ENCODE measurements at places on chromosomes 7 and 10. TPM values are rescaled to one million over a fixed set of nuclear protein-coding genes. Genes with fewer than 3 reads are reported as not detected.

The SNCG gene
- total RNA-seq = 6.6 TPM

The MARVELD1 gene
- total RNA-seq = 36.8 TPM

The IDI2 gene
- not detected for total RNA-seq

The C7orf33 gene
- total RNA-seq = not detected

The HPS6 gene
- 28.9 TPM for total RNA-seq

The LRRC4 gene
- total RNA-seq = not detected

The TES gene
- 52.4 TPM for total RNA-seq

The MRLN gene
- not detected for total RNA-seq

The LOXL4 gene
- 1.3 TPM for total RNA-seq

The APBB1IP gene
- 8.5 TPM for total RNA-seq

The WEE2 gene
- not detected for total RNA-seq

The SPDYE2B gene
- total RNA-seq = not detected

The MSMB gene
- total RNA-seq = not detected

The CUZD1 gene
- total RNA-seq = 0.94 TPM

The PIK3AP1 gene
- total RNA-seq = 0.92 TPM

The SLC26A5 gene
- not detected for total RNA-seq

The PTPRE gene
- 3.7 TPM for total RNA-seq

The ADGRA1 gene
- 0.03 TPM for total RNA-seq

The FBXL13 gene
- total RNA-seq = 0.42 TPM

The SPDYE8 gene
- not detected for total RNA-seq

The GSTO2 gene
- 2.2 TPM for total RNA-seq

The ABCB1 gene
- 0.09 TPM for total RNA-seq

The SSMEM1 gene
- not detected for total RNA-seq

The NCF1 gene
- not detected for total RNA-seq

The ELFN1 gene
- 0.49 TPM for total RNA-seq

The TUBB8 gene
- total RNA-seq = 0.11 TPM

The HOXA7 gene
- total RNA-seq = 4.9 TPM

The CALHM3 gene
- total RNA-seq = 0.45 TPM

The AGAP3 gene
- 62.0 TPM for total RNA-seq

The CTNNA3 gene
- not detected for total RNA-seq

The OPTN gene
- 53.4 TPM for total RNA-seq

The HPS1 gene
- 28.2 TPM for total RNA-seq

The IGFBP3 gene
- 302 TPM for total RNA-seq

The AKR1C8 gene
- total RNA-seq = 0.49 TPM

The LRRC61 gene
- 0.05 TPM for total RNA-seq

The MOGAT3 gene
- not detected for total RNA-seq

The PNLIPRP3 gene
- total RNA-seq = not detected

The SH2D4B gene
- total RNA-seq = not detected

The OR2A7 gene
- not detected for total RNA-seq

The CALCR gene
- not detected for total RNA-seq

The PTPN20 gene
- total RNA-seq = 4.9 TPM

The GNGT1 gene
- not detected for total RNA-seq

The GPC2 gene
- 1.0 TPM for total RNA-seq

The LIPN gene
- total RNA-seq = not detected

The XRCC2 gene
- 6.9 TPM for total RNA-seq

The LRIT1 gene
- not detected for total RNA-seq

The OGDHL gene
- 0.15 TPM for total RNA-seq

The TCERG1L gene
- not detected for total RNA-seq

The AZGP1 gene
- total RNA-seq = not detected

The MPP7 gene
- total RNA-seq = 0.15 TPM

The CPA2 gene
- total RNA-seq = not detected

The BBS9 gene
- 3.5 TPM for total RNA-seq

The UNCX gene
- total RNA-seq = 0.07 TPM

The PARD3 gene
- total RNA-seq = 83.6 TPM

The LRIT2 gene
- not detected for total RNA-seq

The ZNF775 gene
- 4.1 TPM for total RNA-seq

The CFAP58 gene
- 0.07 TPM for total RNA-seq

The ZNF365 gene
- total RNA-seq = 1.2 TPM

The CTTNBP2 gene
- 0.41 TPM for total RNA-seq

The ETV1 gene
- total RNA-seq = 3.6 TPM
